ENCODE measurements at places on chromosomes 16 and 17. TPM values are rescaled to one million over a fixed set of nuclear protein-coding genes. Genes with fewer than 3 reads are reported as not detected.

- DNase-seq: no peak
These were observed 523.2 kb downstream of the MAF start for GRCh38 chr16:79077346-79077745.

DNA sequence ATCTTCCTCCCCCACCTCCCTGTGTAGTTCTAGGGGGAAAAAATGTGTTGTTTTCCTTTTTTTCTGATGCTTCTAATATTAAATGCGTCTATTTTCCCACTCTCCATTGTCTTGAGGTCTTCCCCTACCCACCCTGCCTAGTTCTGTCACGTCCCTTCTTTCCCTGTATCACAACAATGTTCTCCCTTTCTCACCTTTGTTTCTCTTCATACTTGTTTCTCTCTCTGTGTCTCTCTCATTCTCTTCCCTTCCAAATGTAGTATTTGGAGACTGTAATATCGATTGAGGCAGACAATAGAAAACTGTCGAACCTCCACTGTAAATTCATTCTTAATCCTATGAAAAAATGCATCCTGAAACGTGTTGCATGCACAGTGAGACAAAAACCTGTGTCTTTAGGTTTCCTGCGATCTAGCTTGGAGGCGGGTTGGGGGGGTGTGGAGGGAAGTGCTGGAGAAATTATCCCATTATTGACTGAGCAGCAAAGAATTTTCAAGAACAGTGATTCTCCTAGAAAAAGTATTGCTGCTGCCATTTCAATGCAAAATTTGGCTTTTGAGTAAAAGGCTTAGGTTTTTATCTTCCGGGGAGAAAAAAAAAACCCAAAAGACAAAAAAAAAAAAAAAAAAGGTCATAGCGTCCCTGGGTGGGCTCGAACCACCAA is 1.3 kb upstream of the PSMB3 start:
- DNase-seq: no peak

GRCh38 chr17:49439673-49440571 is 25.2 kb upstream of the PHB1 start:
- DNase-seq: no peak

DNA sequence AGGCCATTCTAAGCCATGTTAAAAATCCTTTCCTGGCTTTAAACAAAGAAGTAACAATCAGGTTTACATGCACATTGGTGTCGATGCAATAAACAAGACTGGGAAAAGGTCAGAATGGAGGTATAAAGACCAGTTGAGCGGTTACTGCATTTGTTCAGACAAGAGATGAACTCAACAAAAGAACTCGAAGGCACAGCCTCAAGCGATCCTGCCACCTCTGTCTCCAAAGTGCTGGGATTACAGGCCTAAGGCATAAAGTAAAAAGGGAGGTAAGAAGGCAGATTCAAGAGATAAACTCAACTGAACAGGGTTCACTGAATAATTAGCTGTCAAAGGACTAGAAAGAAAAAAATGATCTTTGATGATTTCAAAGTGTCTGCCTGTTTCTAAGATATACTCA is 39.4 kb downstream of the USP32 start:
- no peak for DNase-seq

DNA sequence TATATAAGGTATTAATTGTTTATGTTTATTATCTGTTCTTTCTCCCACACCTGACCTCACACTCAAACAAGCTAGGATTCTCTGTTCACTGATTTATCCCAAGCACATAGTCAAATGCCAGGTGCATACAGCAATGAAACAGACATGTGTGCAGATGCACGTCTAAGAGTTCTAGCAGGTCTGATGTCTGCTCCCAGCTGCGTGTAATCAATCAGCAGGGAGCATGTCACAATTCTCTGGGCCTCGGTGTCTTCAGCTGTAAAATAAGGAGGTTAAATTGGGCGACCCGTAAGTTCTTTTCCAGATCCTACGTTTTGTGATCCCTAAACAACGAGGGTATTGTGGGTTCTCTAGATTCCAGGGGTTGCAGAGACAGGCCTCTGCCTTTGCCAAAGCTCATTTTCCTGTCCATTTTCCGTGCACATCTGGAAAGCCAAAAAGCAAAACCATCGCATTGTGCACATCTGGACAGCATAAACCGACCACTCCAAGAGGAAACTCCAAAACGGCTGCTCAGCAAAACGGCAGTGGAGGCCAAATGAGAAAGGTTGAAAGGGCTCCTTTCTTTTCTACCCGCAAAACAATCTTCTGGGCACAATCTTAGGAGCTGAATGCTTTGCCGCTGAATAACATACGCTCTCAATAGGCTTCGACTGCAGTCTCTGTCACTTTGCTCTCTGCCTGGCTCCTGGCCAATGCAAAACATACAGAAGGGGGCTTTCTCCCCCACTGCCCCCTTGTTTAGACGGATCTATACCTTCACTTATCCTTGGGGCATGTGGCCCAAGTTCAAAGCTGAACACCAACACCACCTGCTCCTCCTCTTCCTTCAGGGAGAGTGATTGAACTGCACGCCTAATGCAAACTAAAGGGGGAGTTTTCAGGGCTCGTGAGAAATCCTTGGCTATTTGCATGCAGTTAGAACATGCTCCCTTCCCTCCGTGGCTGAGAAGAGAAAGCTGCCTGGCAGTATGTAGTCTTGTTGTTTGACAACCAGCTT is 426.3 kb downstream of the SLC39A11 start:
- no peak for DNase-seq

DNA sequence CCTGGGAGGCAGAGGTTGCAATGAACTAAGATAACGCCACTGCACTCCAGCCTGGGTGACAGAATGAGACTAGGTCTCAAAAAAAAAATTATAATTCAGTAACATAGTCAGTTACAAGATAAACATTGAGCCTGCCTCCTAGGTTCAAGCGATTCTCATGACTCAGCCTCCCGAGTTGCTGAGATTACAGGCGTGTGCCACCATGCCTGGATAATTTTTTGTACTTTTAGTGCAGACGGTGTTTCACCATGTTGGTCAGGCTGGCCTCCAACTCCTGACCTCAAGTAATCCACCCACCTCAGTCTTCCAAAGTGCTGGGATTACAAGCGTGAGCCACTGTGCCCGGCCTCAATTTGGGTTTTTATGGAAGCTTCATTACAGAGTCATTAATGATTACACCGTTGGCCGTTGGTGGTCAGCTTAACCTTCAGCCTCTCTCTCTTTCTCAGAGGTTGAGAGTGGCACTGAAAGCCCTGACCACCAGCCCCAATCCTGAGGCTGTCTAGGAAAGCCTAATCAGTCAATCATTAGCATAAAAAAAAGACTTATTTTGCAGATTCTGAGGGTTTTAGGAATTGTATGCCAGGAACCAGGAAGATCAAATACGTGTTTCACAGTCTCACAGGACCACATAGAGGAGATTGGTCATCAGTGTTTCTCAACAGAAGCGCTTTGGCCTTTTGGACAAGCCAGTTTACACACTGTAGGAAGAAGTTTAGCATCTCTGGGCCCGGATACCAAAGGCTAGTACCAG is 1.3 kb upstream of the LRRC37A3 start:
- no peak for DNase-seq

- no peak for DNase-seq
These were observed 78.1 kb upstream of the CRHR1 start for GRCh38 chr17:45706033-45706432.

GRCh38 chr17:13806092-13806491 is 204.4 kb upstream of the HS3ST3A1 start:
- no peak for DNase-seq

DNA sequence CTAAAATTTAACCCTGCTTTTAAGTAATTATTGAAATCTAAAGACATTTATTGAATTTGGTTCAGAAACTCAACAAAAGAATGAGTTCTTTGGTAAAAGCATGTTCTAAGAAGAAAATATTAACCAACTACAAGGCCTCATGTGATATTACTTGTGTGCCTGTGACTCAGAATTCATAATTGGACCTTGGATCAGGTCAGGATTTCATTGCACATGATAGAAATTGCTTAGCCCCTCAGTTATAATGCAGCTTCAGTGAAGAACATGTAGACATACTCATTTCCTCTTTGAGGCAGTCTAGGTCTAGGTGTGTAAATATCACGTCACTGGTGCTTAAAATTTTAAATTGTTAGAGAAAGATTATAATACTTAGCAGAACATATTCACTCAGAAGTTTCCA is 410.0 kb upstream of the SOX9 start:
- no peak for DNase-seq

Gene VASN
- 5.7 TPM for total RNA-seq

Gene WNT9B
- total RNA-seq: not detected

DNA sequence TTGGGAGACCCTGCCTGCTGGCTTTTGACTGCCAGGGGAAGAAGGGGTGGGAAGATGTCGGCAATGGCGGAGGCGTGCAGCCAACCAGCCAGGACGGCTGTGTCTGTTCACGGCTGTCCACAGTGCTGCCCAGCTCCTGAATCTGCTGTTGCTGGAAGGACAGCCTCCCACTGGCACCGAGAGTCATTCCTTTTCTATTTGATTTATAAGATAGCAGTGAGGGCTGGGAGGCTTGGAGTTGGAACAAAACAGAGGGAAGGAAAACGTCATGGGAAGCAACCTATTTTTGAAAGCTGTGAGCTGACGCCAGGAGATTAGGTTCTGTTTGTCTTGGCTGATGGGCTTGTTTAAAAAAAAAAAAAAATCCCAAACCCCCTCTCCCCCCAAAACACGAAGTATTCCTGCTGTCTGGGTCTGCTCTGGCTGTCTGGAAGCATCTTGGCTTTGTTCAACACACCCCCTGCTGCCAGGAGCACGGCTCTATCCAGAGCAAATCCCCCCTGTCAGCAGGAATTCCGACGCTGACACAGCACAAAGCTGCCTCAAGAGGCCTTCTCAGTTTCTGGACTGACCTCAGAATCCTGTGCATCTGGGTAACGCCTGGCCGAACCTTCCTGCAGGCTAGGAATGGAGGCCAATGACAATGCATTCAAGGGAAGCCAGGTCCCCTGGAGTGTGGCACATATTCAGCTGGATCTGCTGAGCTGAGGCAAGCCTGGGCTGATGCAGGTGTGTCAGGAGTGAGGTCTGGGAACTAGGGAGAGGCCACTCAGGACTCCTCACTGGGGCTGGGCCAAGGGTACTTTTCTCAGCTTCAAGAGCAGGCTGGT is 41.0 kb upstream of the SREBF1 start:
- peak; percentile 76 for DNase-seq

GRCh38 chr17:78748730-78749317 is 33.2 kb downstream of the CYTH1 start:
- no peak for DNase-seq

DNA sequence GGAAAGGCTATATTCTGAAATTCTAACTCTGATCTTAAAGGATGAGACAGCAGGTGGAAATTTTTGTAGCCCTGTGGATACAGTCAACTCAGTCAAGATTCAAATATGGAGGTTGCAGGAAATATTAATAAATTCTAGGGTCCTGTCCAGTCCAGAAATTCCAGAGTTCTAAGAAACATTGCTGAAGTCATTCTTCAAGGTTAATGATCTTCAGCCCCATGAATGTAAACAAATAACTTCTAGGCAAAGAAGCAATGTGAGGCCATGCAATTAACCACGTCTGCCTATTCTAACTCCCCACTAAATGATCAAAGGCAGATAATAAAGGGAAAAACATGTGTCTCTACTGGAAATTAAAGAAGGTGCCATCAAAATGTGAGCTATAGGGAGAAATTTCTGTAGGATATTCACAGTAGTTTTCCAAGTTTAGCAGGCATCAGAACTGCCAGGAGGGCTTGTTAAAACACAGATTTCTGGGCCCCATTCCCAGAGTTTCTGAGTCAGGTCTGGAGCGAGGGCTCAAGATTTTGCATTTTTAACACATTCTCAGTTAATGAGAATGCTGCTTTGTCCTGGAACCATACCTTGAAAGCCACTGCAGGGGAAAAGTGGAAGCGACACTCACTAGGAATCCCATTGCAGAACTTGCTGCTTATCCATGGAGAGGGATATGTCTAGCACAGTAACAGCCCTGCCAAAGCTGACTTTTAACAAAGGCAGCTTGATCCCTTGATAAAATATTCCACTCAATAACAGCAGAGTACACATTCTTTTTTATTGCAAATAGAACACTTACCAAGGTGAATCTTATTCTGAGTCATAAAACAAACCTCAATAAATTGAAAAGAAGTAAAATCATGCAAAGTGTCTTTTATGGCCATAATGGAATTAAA is 61.8 kb downstream of the DNAH3 start:
- DNase-seq: no peak

GRCh38 chr16:15538507-15538906 is 104.1 kb downstream of the BMERB1 start:
- DNase-seq: no peak

Gene ABCC6
- total RNA-seq: 0.10 TPM

GRCh38 chr16:7378024-7378695 is 45.5 kb downstream of the RBFOX1 start:
- no peak for DNase-seq

DNA sequence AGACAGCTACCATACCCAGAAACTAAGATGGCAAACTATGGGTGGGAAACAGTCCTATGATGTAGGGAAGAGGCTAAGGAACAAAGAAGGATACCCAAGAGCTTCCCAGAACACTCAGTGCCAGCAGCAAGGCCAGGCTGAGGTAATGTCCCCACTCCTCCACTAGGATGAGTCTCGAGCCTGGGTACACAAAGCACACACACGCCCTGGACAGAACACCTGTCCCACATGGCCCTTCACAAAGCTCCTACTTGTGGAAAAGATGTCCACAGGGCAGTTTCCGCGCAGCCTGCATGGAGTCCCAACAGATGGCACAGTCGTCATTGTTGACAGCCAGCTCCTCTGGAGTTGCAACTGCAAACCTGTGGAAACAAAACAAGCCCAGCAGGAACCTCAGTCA is 23.9 kb downstream of the AMFR start:
- no peak for DNase-seq

- no peak for DNase-seq
These were observed 139.4 kb upstream of the TBX2 start for GRCh38 chr17:61260071-61260797.

DNA sequence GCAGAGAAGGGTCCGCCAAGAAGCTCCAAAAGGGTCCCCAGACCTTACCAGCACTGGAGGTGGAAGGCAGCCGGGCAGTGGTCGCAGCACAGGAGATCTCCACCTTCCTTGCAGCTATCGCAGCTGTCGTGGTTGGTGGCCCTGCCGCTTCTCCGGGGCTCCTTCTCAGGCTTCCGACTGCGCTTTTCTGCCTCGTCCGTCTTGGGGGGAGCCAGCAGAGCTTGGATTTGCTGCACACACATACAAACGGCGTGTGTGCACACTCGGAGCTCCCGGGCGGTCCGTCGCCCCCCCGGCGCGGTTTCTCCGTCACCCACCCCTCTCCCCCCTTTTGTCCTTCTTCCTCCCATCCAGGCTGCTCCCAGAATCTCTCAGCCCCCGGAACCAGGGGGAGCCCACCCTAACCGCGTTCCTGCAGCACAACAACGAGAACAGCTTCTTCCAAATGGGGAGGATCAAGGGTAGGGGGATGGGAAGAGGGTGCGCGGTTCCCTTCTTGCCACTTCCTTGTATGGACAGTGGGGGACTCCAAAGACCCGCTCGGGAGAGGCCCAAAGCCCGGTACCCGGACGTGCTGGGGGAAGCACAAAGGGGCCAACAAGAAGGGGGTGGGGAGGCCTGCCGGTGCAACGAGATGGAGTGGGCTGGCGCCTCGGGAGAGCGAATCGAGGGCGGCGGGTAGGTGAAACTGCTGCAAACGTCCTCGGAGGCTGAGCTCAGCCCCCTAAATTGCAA is 1.1 kb downstream of the PHF12 start:
- DNase-seq: no peak

GRCh38 chr17:68462381-68463210 is 5.3 kb upstream of the WIPI1 start:
- no peak for DNase-seq

All from glomerular endothelial cell (primary cell).